ENCODE measurements at places on chromosomes 7 and 10.

DNA sequence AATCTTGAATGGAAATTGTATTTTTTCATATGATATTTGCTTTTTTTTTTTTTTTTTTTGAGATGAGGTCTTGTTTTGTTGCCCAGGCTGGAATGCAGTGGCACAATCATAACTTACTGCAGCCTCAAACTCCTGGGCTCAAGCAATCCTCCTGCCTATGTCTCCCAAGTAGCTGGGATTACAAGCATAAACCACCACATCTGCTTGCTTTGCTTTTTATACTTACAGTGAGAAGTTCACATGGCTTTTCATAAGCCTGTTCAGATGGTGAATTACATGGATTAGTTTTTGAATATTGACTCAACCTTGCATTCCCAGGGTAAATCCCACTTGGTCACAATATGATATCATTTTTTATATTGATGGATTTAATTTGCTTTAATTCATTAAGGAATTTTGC, 22.0 kb downstream of the LRRD1 start:
- no peak for DNase-seq

GRCh38 chr10:1291178-1292090, 235.2 kb downstream of the WDR37 start:
- no peak for DNase-seq

GRCh38 chr7:73894733-73895551, 34.0 kb downstream of the TMEM270 start:
- no peak for DNase-seq

DNA sequence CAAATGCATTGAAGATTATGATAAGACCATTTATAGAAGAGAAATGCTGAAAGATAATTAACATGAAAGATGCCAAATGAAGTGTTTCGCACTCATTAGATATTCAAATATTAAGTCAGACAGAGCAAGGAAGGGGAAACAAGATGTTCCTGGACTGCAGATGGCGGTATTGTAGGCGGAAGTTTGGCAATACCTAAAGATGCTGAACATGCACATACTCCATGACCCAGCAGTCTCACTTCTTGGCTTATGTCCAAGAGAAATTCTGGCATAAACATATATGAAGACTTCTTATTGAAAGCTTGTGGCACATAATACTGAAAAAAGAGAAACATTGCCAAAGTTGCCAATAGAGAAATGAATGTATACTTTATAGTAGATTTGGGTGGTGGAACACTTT, 325.4 kb upstream of the SEMA3C start:
- no peak for DNase-seq

- no peak for DNase-seq
These were observed 58.4 kb downstream of the ZNF467 start for GRCh38 chr7:149714910-149715471.

DNA sequence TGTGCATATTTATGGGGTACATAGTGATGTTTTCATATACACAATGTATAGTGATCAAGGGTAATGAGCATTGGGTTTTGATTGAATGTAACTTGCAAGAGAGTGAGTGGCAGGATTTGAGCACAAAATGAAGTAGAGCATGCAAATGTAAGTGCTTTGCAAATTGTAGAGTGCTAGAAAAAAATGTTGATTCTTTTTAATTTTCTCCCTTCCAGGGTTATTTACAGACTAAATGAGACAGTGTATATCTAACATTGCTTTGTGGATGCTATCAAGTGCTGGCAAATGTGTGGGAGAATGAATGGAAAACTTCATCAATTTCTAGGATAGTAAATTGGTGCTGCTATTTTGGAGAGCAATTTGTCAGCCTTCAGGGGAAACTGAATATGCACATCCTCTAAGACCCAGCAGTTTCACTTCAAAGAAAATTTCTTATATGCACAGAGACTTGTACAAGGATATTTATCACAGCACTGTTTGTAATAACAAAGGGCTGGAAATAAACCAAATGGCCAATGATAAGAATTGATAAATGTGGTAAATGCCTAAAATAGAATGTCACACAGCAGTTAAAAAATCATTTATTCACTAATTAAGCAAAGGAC, 120.6 kb upstream of the PLPP4 start:
- no peak for DNase-seq

DNA sequence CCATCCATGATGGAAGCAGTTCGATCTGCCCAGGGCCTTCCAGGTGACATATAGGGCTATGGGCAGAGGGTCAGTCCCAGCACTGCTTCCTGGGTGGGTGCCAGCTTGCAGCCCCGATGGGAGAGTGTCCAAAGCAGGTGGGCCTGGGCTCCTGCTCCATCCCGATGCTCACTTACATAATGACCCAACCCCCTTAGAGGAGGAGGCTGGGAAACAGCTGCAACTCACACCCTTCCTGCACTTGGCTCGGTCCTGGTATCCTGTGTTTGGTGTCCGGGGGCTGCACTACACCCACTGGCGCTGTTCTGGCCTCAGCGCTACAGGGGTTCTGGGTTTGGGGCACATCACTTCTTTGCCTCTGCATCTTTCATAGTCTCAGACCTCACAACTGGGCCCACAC, 58.5 kb downstream of the PKD1L1 start:
- DNase-seq: no peak

DNA sequence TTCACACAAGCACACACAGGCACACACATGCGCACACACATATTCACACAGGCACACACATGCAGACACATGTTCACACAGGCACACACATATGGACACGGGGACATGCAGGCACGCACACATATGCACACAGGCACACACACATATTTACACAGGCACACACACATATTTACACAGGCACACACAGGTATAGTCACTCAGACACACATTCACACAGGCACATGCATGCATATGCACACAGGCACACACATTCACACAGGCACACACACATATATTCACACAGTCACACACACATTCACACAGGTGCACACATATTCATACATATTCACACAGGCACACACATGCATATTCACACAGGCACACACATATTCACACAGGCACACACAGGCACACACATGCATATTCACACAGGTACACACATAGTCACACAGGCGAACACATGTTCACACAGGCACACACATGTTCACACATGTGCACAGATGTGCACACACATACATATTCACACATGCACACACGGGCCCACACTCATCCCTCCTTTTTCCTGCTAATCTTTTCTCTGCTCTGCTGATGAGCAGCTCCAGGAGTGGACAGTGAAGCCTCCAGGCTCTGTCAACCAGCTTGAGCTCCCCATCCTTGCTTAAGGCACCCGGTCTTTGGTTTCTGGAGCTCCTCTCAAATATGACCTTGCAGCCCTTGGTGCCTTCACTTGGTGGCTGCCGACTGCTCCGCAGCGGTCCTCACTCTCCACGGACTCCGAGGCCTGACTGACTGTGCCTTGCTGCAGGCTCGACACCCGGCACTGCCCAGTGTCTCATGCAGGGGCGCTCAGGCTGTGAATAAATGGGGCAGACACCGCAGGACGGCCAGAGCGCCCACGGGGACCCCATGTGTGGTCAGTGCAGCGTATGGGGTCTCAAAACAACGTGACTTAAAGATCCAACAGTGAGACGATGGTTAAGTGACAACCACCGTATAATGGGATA, 581.2 kb upstream of the MGMT start:
- DNase-seq: no peak

DNA sequence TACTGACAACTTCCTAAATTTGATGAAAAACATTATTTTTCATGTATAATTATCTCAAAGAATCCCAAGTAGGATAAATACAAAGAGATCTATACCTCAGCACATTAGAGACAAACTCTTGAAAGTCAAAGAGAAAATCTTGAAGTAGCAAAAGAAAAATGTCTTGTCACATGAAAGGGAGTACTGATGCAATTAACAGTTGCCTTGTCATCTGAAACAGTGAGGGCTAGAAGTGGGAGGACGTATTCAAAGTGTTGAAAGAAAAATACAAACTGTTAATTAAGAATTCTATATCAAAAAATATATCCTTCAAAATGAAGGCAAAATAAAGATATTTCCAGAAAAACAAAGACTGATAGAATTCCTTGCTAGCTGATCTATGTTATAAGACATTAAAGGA, 35.5 kb upstream of the ARHGAP22 start:
- DNase-seq: no peak

DNA sequence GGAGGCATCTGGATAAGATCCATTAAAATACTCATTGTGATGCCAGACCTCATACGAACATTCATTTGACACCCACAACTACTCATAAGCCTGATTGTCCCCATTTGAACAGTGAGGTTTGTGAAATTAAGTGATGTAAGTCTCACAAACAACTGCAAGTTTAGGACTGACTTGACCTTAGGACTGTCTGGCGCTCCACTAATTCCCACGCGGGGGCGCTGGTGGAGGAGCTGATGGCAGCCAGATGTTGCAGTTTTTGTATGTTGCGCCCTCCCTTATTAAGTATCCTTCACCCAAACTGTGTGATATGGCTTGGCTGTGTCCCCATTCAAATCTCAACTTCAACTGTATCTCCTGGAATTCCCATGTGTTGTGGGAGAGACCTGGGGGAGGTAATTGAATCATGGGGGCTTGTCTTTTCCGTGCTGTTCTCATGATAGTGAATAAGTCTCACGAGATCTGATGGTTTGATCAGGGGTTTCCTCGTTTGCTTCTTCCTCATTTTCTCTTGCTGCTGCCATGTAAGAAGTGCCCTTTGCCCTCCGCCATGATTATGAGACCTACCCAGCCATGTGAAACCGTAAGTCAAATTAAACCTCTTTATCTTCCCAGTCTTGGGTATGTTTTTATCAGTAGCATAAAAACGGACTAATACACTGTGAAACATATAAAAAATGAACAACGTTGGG, 20.3 kb upstream of the TIAL1 start:
- DNase-seq: no peak

DNA sequence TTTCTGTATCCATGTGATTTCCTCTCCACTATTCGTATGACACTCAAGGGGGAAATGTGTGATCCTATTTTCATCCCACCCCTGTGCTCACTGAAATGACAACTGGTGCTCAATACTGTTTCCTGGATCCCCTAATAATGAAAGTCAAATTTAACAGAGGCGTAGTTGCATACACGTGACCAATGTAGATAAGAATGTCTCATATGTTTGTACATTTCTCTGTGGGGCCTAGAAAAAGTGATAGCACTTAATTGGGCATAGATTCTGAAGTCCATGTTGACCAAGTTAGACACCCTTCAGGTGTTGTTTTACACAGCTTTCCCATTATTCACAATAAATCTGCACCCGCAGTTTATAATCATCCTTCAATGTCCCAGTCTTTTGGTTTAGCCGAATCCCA, 59.1 kb downstream of the JAZF1 start:
- DNase-seq: no peak

DNA sequence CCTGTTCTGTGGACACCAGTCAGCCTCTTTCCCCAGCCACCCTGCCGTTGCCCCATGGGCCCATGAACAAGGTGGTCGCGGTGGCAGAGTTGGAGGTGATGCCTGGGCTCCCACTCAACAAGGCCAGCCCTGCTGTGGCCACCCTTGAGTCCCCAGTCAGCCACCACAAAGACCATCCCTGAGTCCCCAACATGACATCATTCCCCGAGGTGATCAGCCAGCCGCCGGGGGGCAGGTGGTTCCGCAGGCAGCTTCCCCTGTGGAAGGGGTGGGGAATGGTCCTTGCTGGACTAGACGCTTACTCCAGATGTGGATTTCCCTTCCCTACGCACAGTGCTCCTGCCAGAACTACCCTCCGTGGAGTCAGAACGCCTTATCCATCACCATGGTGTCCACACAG, 271.7 kb downstream of the PTPRN2 start:
- DNase-seq: no peak
